ENCODE measurements at places on chromosomes 1 and 21.

- no peak for DNase-seq
Observed at GRCh38 chr1:28956038-28956464, 41.7 kb downstream of the EPB41 start.

DNA sequence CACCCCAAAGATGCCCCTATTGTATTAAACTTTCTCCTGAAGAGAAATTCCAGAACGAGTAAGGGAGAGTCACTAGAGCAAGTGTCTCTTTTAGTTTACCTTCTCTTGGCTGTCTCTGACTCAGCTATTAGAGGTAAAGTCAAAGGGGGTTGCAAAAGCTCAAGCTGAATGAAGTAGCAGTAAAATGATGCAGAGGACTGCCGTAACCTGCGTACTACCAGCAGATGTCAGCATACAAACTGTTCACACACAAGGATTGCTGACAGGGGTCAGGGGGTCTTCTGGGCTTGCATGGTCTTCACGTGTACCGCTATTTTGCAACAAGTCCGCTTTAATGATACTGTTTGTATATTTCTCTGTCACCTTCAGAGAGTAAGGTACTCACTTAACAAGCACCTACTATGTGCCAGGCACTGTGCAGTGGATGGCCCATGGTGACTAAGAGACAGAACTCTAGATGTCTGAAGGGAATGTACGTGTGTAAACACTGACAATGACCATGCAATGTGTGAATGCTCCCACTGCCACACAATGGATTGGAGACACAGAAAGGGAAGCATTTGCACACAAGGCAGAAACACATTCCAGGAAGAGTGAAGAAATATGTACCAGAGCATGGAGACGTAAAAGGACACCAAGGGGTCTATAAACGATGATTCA, 34.9 kb downstream of the CHML start:
- no peak for DNase-seq

- no peak for DNase-seq
Observed at GRCh38 chr1:29645586-29645985, 409.3 kb downstream of the PTPRU start.

DNA sequence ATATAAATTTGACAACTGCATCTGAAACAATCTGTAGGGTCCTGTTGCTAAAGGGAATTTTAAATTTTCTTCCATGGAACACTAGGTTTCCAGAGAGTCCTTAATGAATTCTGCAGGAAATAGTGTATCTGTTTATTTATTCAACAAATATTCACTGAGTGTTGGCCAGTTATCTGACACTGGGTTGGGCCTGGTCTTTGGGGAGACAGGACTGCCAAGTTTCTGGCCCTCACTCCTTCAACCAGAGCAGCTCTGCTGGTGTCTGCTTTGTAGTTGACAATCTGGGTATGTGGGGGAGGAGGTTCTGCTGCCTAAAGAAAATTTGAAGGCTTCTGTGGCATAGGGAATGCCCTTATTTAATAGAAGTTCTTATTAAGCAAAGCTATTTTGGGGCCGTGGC, 26.1 kb upstream of the HUNK start:
- no peak for DNase-seq

DNA sequence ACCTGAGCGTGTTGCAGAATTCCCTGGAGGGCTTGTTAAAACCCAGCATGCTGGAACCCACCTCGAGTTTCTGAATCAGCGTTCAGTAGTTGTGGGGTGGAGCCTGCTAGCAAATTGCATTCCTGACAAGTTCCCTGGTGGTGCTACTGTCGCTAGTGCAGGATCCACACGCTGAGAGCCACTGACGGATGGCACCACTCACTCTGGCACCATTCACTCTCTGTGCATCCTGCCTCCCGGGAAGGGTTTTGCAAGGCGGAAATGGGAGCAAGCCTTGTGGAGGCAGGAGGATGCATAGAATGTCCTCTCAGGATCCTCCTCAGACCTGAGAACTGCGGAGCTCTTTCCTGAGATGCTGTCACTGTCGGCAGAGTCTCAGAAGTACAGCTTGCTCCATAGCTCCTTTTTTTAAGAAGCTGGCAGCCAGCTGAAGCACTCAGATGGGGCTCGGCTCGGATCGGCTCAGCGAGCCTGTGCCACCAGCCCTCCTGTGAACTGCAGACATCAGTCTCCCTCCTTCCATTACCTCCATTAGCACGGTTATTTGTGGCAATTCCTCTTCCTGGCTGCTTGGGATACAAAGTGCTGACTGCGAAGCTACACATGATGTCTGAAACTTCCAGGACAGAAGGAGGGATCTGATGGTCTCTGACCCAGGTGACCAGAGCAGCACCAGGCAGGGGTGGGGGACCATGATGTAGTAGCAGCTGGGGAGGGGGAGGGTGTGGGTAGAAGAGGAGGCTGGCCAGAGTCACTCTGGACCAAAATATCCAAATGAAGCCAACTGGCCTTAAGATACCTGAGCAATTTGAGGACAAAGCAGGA, 89.6 kb downstream of the C1orf94 start:
- no peak for DNase-seq

DNA sequence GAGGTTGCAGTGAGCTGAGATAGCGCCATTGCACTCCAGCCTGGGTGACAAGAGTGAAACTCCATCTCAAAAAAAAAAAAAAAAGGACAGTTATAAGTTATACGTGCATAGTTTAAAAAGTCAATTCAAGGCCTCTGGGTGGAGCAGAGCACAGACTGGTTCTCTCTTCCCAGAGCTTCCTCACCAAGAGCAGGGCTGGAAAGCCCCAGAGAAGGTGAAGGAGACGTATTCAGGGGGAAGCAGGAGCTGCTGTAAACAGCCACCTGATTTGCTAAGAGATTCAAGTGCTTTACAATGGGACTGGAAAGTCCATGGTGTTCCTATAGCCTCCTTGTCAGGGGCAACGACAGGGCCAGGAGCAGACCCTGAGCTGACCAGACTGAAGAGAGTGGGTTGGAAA, 85.0 kb upstream of the LYST start:
- no peak for DNase-seq

GRCh38 chr21:42366292-42367010, at the start of gene TFF1:
Gene TFF1 (minus strand): TSS chr21:42366535. CDS start chr21:42366495, 40 bp downstream.
- DNase-seq = no peak

- no peak for DNase-seq
Observed at GRCh38 chr21:44735821-44736220, 24.4 kb upstream of the TSPEAR start.

DNA sequence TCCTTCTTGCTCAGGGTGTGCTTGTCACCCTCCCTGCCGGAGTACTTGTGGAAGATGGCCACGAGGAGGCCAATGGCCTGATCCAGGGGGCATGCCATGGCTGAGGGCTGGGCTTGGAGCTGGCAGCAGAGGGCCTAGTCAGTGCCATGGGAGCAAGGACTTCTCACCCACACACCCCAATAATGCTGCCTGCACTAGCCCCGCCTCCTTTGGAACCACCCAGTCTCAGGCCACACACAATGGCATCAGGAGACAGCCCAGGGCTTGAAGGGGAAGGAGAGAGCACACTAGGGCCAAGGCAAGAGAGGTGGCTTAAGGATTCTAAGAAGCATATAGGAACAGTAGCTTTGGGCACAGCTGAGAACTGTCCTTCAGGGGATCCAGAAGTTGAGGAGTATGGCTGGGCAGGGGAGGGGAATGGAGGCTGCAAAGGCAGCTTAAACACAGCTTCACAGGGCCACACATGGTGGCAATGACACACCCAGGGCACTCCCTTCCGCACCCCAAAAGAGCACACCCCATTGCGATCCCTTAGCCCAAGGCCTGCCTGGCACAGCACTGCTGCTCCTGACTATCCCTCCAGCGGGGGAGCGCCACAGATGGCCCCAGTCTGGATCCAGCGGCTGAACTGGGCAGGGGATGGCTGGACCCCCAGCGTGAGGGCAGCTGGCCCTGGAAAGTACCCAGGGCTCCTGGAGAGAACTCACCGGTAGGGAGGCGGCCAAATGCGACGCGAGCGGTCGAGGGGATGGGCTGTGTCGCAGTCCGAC, at the start of gene S100A6:
S100A6 (minus strand) TSS at position 750 of the 770 bp plus-strand sequence; CDS start at position 98, 652 bp downstream.
- DNase-seq = no peak

GRCh38 chr1:235076504-235077162, 52.0 kb downstream of the TOMM20 start:
- DNase-seq = no peak

DNA sequence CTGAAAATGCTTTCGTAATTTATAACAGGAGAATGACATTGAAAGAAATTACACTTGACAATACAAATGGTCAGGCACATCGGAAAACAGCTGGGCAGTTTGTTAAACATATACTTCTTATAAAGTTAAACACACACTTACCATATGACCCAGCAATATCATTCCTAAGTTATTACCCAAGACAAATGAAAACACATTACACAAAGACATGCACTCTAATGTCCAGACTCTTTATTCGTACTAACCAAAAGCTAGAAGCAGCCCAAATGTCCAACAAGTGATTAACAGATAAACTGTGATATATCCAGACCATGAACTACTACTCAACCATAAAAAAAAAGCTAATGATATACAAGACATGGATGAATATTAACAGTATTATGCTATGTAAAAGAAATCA, 8.5 kb downstream of the AKT3 start:
- no peak for DNase-seq

- DNase-seq = no peak
Observed at GRCh38 chr1:16905868-16906702, 10.3 kb downstream of the RNU1-2 start.

DNA sequence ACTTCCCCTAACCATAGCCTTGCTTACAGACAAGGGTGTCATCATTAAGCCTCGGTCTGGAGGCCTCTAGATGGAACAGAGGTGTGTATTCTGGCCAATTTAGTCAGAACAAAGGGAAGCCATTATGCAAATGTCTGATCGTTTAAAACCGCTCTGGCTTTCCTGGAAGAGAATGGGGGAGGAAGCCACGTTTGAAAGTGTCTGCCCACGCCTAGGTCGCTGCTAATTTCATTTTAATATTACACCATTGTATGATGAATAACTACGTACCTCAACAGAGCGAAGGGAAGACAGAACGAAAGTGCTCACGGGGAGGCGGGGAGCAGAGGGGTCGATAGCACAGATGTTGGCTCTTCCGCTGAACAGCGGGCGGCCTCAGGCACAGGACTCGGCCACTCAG, 41.1 kb upstream of the CSF3R start:
- DNase-seq = no peak

GRCh38 chr21:33645730-33646129, 3.4 kb downstream of the ITSN1 start:
- DNase-seq = no peak

DNA sequence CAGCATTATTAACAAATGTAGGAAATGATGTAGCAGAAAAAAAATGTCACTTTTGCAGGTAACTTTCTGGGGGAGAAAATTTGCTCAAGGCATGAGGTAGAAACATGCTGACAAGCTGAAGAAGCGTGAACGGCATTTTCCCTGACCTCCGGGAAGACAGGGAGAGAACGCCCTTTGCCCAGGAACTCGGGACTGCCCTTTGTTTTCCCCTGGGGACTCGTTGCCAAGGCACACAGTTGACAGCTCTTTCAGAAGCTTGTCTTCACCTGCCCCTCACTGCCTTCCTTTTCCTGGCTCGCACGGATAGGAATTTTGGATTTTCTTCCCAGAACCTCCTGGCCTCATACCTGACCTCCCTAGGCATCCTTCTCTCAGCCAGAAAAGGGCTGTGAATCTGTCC, 52.7 kb upstream of the COA6 start:
- no peak for DNase-seq

DNA sequence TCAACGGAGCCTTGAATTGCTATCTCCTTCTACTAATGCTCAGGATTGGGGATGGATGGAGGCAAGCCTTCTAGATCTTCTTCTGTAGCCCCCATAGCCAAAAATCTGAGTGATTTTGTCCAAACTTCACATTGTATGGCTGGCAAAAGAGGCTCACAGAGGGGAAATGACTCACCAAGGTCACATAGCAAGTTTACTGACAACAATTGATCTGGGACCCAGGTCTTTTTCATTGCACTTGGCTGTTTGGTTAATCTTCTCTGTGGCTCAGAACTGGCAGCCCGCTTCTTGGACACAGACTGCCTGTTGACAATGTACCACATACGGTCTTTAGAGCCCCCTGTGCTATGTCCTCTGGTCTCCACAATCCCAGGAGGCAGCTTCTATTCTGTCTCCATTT, 3.0 kb upstream of the LACTBL1 start:
- no peak for DNase-seq

DNA sequence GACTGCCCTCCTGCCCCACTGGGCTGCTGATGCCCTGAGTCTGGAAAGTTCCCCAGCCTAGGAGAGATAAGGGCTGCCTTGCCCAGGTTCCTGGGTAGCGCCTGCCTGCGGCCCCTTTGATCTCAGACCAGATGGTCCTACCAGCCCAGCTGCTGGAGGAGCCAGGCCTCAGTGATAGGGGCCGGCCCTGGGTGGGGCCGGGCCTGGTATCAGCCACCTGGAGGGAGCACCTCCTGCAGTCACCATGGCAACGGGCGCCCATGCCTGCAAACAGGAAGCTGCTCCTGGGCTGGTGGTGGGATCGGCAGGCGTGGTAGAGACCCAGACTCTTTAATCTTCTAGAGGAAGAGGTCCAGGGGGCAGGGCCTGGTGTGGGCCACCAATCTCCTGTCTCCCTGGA, 119.7 kb upstream of the WNT4 start:
- DNase-seq = no peak

- no peak for DNase-seq
Observed at GRCh38 chr1:25537153-25537831, 6.1 kb upstream of the LDLRAP1 start.

DNA sequence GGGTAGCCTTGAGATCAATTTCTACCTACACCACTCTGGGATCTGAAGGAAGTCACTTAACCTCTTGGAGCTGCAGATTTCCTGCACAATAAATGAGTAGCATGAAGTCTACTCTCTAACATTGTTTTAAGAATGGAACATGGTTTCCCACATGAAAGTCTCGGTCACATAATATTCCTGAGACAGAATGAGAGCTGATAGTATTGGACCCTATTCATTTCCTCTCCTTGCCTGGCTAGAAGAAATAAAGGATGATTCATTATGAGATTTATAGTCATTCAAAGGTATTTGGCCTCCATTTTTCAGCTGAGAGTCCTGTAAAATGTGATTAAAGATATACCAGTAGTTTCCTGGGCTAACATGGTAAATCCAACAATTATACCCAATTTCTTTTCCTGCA, 56.7 kb downstream of the ARHGAP29 start:
- DNase-seq = no peak

DNA sequence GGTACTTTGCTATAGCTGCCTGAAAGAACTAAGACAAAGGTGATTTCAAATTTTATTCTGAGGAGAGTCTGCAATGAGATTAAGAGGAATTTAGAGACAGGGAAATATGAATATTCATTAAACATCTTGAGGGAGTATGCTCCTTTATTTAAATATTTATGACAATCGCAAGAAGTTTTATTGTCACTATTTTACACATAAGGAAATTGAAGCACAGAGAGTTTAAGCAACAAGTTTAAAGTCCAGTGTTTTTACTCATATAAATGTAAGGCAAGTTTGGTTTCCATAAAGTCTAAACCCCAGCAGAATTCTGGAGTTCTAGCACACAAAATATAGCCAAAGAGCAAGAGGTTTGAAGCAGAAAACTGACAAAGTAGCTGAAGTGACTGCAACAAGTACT, 49.3 kb upstream of the SAMSN1 start:
- DNase-seq = no peak

- peak; percentile 69 for DNase-seq
Observed at GRCh38 chr1:87226341-87226760, 102.3 kb upstream of the LMO4 start.

GRCh38 chr1:152024223-152024622, 12.6 kb downstream of the S100A11 start:
- DNase-seq = no peak

GRCh38 chr1:60402816-60403215, 329.2 kb upstream of the C1orf87 start:
- DNase-seq = no peak

GRCh38 chr1:17059391-17060305, 5.8 kb upstream of the SDHB start:
- no peak for DNase-seq
